ENCODE measurements at places on chromosomes 13 and 19. TPM values are rescaled to one million over a fixed set of nuclear protein-coding genes. Genes with fewer than 3 reads are reported as not detected.

The CD320 gene
- polyA plus RNA-seq = 27.0 TPM

The RNF17 gene
- 0.22 TPM for polyA plus RNA-seq

The CALR3 gene
- polyA plus RNA-seq = not detected

The IL17D gene
- 7.2 TPM for polyA plus RNA-seq

The IRGC gene
- not detected for polyA plus RNA-seq

The DAND5 gene
- 0.18 TPM for polyA plus RNA-seq

The ZNF560 gene
- 1.3 TPM for polyA plus RNA-seq

The ZNF583 gene
- polyA plus RNA-seq = 11.9 TPM

The ERF gene
- polyA plus RNA-seq = 64.5 TPM

The CEACAM3 gene
- polyA plus RNA-seq = not detected

The TGFBR3L gene
- polyA plus RNA-seq = 0.42 TPM

The ZNF135 gene
- polyA plus RNA-seq = 32.5 TPM

The GPR183 gene
- polyA plus RNA-seq = 2.3 TPM

The DACT3 gene
- polyA plus RNA-seq = 24.5 TPM

The ACP7 gene
- polyA plus RNA-seq = 0.78 TPM

The PGLYRP1 gene
- polyA plus RNA-seq = 0.32 TPM

The CYSLTR2 gene
- polyA plus RNA-seq = 0.37 TPM

The PLIN4 gene
- polyA plus RNA-seq = 1.3 TPM

The MAMSTR gene
- 6.0 TPM for polyA plus RNA-seq

The POU2F2 gene
- polyA plus RNA-seq = 0.70 TPM

The ARL11 gene
- polyA plus RNA-seq = 0.70 TPM

The DENND1C gene
- polyA plus RNA-seq = 36.7 TPM

The KCNN4 gene
- polyA plus RNA-seq = 1.6 TPM

The ZNF709 gene
- 11.0 TPM for polyA plus RNA-seq

The OVOL3 gene
- polyA plus RNA-seq = not detected

The SHD gene
- polyA plus RNA-seq = 2.4 TPM

The ITGBL1 gene
- 0.90 TPM for polyA plus RNA-seq

The FPR2 gene
- polyA plus RNA-seq = 0.15 TPM

The SYNE4 gene
- polyA plus RNA-seq = 14.0 TPM

The ZNF468 gene
- polyA plus RNA-seq = 57.9 TPM

The TPGS1 gene
- 5.9 TPM for polyA plus RNA-seq

The ZNF559 gene
- polyA plus RNA-seq = 91.5 TPM

The SBK2 gene
- 1.1 TPM for polyA plus RNA-seq

The ALOX5AP gene
- polyA plus RNA-seq = 4.2 TPM

The UFM1 gene
- 107 TPM for polyA plus RNA-seq

The TEX101 gene
- polyA plus RNA-seq = not detected

The U2AF1L4 gene
- 19.0 TPM for polyA plus RNA-seq

The HCN2 gene
- polyA plus RNA-seq = 0.32 TPM

The KIR2DL4 gene
- not detected for polyA plus RNA-seq

The LIM2 gene
- 0.18 TPM for polyA plus RNA-seq

The CYP2F1 gene
- 0.28 TPM for polyA plus RNA-seq

The FLT1 gene
- 33.8 TPM for polyA plus RNA-seq

The COX7A1 gene
- 25.6 TPM for polyA plus RNA-seq

The C19orf73 gene
- 0.20 TPM for polyA plus RNA-seq

The OR7C1 gene
- polyA plus RNA-seq = 0.23 TPM

The FUT1 gene
- polyA plus RNA-seq = 3.8 TPM

The ICAM5 gene
- 0.08 TPM for polyA plus RNA-seq

The ZNF506 gene
- polyA plus RNA-seq = 41.9 TPM

The LILRA5 gene
- polyA plus RNA-seq = 0.45 TPM

The FBXO17 gene
- 88.0 TPM for polyA plus RNA-seq

The ZNF296 gene
- polyA plus RNA-seq = 0.98 TPM

The FAM216B gene
- not detected for polyA plus RNA-seq

The ZNF222 gene
- 11.8 TPM for polyA plus RNA-seq

The RNASEH2B gene
- polyA plus RNA-seq = 64.7 TPM

The RFXANK gene
- 62.1 TPM for polyA plus RNA-seq

The LAIR2 gene
- not detected for polyA plus RNA-seq

The CD37 gene
- 53.3 TPM for polyA plus RNA-seq

The MBD3L3 gene
- polyA plus RNA-seq = not detected

All from left kidney (tissue), 8 donors.